Stimulated activated CD4-positive, alpha-beta T cell treated with anti-CD3 and anti-CD28 coated beads, TNF-alpha, amount 100 ng/mL, for 48 hours (primary cell): ENCODE measurements at places on chromosomes 2 and 18.

DNA sequence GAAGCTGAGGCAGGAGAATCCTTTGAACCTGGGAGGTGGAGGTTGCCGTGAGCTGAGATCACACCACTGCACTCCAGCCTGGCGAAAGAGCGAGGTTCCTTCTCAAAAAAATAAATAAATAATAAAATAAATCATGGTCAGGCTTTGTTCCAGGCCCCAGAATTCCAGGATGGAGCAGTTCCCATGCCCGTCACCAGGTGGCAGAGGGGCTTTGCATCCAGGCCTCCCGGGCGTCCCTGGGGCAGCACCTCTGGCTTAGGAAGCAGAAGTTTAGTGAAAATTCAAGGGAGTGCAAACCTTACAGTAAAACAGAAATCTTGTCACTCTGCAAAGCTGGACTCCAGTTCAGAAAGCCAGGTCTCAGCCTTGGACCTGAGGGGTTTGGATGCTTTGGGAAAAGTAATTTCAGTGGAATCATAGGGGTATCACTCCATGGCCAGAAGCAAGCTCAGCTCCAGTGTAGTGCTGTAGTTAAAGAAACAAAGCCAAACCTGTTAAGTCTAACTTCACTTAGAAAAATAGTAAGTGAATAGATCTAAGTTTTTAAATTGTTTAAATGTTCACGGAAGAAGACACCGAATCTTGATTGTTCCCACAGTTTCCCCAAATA lies 512.7 kb downstream of the CMPK2 start:
- DNase-seq = no peak

GRCh38 chr2:98881153-98881650 lies 54.8 kb downstream of the CRACDL start:
- no peak for DNase-seq

GRCh38 chr2:158042666-158043065 lies 59.0 kb upstream of the UPP2 start:
- no peak for DNase-seq

DNA sequence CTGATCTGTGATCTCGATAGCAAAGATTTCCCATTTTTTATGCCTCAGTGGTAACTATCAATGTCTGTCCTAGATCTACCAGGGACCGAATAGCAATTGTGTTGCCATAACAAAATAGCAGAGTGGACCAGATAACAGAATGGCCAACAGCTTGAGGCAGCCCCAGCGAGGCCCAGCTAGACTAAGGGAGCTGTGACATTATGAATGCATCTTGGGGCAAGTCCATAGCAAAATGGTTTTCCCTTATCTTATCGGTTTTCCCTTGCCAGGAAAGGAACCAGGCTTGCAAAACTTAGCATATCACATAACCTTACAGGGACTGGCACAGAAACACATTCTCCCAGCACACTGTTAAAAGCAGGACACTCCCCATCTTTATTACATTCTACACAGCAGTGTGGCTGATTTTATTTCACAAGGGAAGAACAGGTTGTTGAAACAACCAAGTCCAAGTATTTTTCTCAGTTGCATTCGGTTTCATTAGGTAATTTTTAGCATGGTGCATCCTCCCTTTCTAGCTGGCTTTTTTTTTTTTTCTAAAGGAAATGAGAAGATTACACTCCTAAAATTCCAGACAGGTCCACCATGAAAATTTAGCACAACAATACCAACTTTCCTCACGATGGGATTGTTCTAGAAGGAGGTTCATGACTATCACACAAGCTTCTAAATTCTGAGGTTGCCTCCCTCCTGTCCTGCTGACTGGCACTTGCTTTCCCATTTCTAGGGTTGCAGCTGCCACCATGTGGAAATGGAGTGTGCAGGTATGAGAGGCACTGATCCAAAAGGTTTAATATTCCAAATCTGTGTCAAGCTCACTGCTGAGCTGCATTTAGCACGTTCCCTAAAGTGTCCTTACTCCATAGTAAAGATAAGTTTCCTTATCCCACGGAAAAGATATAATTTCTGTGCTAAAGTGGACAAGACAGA lies 97.0 kb upstream of the SLC35G4 start:
- no peak for DNase-seq

GRCh38 chr2:18412980-18413675 lies 147.3 kb downstream of the RDH14 start:
- DNase-seq = no peak

DNA sequence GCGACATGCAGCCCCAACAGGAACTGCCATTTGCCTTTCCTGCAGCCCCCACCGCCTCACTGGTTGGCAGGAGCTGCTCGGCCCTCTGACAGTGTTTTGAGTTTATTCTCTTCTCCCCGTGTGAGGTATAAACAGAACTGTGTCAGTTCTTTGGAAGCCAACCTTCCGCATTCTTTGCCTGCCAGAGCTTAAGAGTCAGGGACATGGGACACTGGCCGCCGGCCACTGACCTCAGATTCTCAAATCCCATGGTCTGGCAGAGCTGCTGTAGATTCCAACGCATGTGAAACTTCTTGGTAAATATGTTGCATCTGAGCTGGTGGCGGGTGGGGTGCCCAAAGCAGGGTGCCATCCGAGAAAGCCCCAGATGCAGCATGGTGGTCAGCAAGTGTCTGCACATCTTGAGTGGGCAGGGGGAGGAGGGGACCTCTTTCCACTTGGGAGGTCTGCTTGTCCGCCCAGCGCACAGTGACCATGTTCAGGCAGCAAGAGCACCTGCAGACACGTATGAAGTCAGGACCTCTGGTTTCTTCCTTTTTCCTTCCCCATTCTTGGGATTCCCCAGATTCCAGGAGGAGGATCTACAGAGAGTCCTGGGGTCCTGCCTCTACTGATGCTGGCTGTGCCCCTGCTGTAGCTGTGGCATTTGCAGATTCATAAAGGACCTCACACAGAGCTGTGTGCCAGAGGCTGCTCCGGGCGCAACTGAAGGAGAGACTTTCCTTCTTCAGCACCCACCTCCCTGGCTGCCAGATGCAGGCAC lies 23.8 kb downstream of the ASB18 start:
- no peak for DNase-seq

DNA sequence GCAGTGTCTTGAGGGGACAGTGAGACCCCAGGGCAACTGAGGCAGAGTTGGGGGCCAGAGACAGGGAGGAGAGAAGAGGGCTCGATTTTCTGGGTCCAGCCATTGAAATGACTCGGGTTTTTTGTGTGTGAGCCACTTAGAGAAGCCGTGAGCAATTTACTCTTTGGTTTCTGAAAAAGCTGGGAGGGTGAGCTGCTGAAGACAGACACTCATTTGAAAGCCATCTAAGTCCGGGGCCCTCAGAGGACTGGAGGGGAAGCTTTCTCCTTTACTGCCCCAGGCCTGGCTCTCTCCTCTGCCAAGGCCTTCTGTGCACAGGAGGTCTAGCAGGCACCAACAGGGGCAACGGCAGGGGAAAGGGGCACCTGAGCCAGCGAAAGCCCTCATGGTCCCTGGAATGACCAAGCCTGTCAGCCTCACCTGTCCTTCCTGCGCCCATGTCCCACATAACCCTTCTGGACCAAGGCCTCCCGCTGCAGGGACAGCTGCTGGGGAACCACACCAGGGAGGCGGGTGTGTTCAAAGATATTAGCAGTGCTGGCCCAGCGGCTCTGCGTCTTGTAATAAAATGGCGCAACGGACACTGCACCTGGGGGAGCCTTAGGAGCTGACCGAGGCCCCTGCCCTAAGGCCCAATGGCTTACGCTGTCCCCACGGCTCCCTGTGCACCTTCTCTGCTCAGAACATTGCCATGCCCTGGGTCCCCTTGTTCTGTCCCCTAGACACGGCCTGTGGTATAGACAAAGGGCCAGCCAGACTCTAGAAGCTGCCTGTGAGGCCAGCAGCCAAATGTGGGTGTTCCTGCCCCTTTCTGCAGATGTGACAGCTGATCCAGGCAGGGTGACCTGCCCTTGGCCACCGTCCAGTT lies 45.8 kb downstream of the HS6ST1 start:
- DNase-seq = no peak

DNA sequence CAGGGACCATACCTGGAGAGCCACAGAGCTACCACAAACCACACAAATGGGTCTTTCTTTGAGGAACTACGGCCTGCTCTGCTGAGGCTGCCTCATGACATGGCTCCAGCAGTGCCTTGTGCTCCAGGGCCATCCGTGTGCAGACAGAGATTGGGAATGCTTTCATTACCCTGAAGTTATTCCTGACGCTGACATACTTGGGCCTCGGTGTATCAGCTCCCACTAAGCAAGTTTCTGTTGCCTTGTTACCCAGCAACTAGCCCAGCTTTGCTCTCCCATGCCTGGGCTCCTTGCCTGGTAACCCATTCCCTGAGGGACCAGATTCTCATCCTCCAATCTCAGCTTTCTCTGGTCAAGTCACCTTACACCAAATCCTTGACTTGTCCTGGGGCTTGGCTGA lies 80.3 kb upstream of the FZD7 start:
- DNase-seq = no peak

DNA sequence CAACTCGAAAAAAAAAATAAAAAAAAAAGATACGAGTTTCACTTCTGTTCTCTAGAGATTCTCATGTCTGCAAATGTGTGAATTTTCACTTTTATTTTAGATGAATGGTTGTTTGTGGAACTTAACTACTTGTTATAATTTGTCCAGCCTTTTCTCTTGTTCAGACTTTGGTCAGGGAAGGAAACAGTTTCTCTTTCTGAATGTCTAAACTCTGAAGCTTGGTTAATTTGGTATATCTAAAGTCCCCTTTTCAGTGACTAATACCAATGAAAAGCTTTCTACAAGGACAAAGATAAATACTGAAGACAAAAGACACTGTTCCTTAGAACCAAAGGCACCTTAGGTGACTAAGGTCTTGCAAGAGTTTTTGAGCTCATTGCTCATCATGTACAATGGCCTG lies 144.4 kb upstream of the PIEZO2 start:
- no peak for DNase-seq

GRCh38 chr18:78984941-78985784 lies 5.5 kb downstream of the SALL3 start:
- DNase-seq = no peak

DNA sequence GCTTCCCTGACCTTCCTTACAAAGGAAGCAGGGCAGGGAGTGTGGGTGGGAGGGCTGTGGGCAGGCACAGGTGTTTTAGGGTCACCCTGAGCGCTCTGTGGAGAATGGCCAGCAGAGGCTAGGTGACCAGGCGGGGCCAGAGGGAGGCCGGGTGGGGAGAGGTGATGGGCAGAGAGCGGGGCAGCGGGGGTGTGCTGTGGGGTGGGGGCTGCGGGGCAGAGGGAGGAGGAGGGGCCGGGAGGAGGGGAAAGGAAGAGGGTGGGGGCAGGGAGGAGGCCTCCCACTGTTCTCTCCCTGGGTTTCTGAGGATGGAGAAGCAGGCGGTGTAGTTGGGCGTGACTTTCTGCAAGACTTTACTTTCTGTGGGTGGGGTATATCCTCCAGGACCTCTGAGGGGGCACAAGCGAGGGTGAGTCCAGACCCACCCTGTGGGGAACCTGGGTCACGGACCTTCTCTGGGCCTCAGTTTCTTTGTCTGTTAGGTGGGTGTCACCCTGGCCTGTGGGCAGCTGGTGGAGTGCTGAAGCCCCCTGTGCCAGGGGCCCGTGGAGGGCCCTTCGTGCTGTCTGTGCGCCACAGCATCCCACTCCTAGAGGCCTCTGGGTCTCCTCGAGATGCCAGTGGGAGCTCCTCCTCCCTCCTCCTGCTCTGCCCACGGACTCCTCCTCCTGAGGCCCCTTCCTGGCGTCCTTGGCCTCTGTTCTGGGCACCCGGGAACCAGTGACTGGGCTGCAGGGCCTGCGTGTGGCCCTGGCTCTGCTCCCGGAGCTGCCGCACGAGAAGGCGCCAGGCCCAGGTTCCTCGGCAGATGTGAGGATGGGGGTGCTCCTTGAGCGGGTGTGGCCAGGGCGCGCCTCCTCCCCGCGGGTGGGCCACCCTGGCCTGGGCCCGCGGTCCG lies 6.3 kb upstream of the NEU4 start:
- DNase-seq = no peak

- no peak for DNase-seq
These were observed 654.9 kb upstream of the SYT4 start for GRCh38 chr18:43932140-43932539.

DNA sequence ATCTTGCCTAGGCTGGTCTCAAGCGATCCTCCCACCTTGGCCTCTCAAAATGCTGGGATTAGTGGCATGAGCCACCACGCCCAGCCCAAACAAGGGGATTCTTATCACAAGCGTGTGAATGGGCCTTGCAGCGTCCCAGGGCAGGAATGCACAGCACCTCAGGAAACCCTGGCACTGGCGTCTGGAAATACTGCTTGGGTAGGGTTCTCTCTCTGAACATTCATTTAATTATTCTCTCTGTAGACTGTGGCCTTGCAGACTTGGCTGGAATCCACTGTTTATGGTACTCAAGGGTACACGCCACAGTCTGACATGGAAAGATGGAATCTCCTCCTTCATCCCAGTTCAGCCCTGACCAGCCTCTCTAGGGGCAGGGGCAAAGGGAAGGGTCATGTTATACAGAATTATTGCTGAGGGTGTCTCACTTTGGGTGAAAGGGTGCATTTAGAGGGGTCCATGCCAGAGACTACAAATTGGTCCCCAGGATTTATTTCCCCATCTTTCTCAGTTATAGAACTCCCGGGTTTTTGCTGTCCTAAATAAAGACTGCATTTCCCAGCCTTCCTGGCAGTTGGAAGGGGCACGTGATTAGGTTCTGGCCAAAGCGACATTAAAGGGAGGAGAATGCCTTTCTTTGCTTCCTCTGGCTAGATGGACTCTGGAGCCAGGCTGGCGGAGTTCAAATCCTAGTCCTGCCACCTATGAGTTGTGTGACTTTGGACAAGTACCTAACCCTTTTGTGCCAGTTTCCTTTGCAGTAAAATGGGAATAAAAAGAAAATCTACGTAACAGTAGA lies 147.2 kb upstream of the HAAO start:
- DNase-seq = no peak

GRCh38 chr2:153819501-153819900 lies 52.2 kb upstream of the GALNT13 start:
- DNase-seq = no peak

DNA sequence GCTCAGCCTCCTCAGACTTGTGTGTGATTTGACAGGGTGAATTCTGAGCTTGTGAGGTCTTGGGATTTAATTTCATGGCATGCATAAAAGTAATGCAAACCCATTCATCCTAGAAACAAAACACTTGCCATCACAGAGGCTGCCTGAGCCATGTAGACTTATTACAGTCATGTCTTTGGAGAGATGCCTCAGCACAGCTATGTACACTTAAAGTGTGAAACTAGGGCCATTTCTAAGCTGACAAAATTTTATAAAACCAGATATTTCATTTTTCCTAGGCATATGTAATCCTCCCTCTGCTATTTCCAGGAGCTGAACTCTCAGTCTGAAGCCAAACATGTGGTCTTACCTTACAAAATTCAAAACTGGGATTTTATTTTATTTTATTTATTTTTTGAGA lies 322.2 kb upstream of the SPHKAP start:
- DNase-seq = no peak

DNA sequence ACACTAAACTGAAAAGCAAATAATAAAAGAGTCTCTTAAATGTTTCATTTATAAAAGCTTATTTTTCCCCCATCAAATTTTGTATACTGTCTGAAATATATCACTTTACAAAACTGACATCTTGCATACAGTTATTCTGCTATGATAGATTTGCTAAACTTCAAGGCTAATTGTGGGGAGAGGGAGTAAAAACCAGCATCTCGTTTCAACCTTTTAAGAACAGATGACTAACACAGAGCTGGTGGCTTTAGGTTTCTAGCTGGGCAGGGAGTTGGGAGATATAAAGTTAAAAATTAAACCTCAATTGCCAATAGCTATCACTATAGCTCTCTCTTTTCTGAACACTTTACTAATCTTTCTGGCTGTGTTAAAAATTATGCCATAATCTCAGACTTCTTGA lies 23.5 kb downstream of the C1D start:
- no peak for DNase-seq

GRCh38 chr2:147227313-147227712 lies 617.5 kb upstream of the ACVR2A start:
- no peak for DNase-seq
